ENCODE measurements at places on chromosomes 3 and 15.

DNA sequence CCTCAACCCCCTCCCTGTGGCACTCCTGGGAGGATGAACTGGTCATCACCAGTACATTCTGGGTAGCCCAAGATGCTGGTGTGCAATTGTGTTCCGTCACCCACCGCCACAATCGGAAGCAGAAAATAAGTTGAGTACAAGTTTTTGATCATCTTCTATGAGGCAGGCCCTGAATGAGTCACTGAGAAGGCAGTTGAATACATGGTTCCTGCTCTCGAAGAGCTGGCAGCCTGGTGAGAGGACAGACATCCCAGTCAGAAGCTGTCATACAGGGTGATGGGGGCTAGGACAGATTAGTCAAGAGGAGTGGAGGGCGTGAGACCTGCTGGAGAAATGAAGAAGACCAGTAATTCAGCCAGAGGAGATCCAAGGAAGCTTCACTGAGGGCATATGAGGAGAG is 6.2 kb downstream of the CEMIP start:
- DNase-seq: no peak

- no peak for DNase-seq
These were observed 55.3 kb downstream of the SLC28A2 start for GRCh38 chr15:45307230-45307924.

- no peak for DNase-seq
These were observed 407.5 kb upstream of the DPH6 start for GRCh38 chr15:35953424-35953823.

GRCh38 chr3:13262493-13263211 is 157.5 kb downstream of the NUP210 start:
- DNase-seq: no peak

DNA sequence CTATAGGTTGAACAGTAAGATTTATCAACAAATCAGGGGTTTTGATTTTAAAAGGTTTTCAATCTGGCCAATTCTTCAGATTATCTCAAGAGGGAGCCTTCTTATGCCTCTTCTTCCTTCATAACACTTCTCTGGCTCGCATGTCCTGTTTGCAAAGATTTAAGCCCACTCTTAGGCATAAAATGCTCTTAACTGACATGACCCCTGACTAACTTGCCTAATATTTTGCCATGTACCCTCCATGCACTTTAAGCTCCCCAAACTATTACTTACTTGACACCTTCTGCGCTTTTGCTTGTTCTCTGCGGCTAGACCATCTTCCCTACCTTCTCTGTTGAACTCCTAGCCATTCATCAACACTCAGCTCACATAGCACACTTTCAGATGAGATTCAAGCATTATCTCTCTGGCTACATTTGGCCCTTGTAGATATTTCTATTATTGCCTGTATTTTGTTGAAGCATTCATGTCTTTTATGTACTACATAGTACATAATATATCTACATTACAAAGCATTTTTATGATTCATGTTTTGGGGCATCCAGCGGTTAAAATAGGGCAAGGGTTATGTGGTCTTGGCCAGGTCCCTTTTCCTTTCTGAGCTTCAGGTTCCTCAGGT is 1.0 kb upstream of the ARIH1 start:
- no peak for DNase-seq

GRCh38 chr3:179599531-179599930 is 4.9 kb downstream of the MRPL47 start:
- no peak for DNase-seq

- DNase-seq: no peak
These were observed 133.3 kb upstream of the HACD2 start for GRCh38 chr3:123718108-123718507.

GRCh38 chr3:22609139-22609538 is 594.0 kb upstream of the UBE2E2 start:
- no peak for DNase-seq

DNA sequence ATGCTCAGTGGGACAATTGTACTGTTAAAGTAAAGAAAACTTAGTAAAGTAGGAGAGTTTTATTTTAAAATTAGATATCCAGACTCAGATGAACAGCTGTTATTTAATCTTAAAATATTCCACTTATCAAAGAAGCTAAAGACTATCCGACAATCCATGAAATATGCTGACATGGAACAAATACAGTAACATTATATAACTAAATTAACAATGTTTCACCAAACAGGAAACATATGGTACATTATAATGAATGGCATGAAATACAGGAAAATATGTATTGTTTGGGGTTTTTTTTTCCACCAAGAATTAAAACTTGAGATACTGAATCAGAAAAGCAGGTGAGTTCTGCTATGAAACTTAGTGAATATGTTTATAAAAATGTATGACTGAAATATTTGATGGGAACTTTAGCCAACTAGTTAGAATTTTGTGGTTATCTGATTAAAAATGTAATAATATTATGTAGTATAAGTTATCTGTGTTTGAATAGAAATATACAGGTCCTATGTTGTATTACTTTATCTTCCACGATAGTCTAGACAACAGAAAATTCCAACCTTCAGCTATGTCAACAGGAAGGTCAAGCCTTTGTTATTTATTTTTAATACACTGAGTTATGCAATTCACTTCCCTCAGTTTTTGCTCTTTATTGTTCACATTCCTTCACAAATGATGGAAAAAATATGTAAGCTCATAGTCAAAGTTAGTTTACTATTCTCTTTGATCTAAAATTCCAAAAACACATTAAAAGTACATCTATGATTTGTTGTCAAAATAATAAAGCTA is 72.7 kb downstream of the UACA start:
- DNase-seq: no peak

DNA sequence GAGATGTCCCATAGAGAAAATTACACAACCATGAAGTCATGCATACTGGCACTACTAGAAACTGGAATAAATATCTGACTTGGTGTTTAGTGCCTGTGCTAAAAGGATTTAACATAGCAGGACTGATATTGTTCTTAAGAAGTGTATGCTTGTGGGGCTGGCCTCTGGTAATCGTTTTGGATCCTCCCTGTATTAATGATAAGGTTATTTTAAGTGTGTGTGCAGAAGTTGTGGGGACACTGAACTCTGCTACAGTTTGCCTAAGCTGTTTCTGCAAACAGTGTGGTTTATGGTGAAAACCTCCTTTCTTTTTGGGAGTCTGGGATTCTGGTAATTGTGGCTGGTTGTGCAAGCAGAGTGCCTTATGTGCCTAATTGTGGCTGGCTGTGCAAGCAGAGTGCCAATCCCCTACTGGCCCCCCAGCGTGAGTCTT is 120.8 kb downstream of the CLASP2 start:
- no peak for DNase-seq

DNA sequence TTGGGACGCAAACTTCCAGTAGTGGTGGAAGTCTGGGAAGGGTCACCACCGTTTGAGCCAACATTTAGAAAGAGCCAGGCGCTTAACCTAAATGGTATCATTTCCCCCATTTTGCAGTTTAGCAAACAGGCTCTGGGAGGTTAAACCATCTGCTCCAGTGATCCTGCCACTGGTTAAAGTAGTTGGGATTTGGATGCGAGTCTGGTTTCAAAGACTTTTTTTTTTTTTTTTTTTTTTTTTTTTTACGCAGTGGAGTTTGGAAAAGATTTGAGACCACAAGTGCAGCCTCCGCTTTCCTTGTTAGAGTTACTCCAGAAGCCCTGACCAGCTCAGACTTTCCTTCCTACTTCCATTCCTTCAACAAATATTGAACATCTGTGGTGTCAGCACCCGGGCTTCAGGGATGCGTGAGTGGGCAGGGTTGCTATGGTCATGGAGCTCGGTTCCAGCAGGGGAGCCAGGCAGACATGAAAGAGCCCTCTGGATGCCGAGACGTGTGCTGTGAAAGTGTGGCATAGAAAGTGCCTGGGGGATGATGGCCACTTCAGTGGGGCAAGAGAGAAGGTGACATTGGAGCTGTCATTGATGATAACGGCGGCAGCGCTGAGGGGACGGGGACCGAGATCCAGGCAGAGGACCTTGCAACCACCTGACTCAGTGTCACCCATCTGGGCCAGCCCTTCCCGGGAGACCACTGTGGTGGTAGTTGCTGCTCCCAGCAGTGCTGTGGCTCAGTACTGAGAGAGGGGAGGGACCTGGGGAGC is 1.1 kb upstream of the RNU6-1 start:
- DNase-seq: no peak

DNA sequence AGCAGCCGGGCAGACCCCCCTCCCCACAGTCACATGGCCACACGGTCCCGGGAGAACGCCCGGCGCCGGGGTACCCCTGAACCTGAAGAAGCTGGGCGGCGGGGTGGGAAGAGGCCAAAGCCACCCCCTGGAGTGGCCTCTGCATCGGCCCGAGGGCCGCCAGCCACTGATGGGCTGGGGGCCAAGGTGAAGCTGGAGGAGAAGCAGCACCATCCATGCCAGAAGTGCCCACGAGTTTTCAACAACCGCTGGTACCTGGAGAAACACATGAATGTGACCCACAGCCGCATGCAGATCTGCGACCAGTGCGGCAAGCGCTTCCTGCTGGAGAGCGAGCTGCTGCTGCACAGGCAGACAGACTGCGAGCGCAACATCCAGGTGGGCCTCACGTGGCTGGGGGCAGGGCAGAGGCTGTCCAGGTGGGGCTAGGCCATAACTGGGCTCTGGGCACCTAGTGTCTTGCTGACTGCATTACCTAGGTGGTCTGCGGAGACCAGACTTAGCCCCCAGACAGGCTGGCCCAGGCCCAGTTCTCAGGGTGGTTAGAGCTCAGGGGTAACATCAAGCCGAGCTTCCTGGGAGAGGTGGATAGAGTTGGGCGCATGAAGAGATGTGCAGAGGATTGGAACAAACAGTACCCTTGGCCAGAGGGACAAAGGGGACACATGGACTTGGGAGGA is 6.1 kb downstream of the ZBTB47 start:
- DNase-seq: no peak

GRCh38 chr3:168047190-168047795 is 48.4 kb downstream of the GOLIM4 start:
- DNase-seq: no peak

- DNase-seq: no peak
These were observed 973 bp upstream of the COPG1 start for GRCh38 chr3:129248286-129248979.

GRCh38 chr15:90044191-90044590 is 43.1 kb downstream of the ZNF710 start:
- no peak for DNase-seq

GRCh38 chr15:51281368-51281967 is 56.9 kb downstream of the CYP19A1 start:
- no peak for DNase-seq

- no peak for DNase-seq
These were observed 304.9 kb downstream of the TLE3 start for GRCh38 chr15:69792823-69793222.

GRCh38 chr15:98745650-98746374 is 97.5 kb downstream of the IGF1R start:
- no peak for DNase-seq

DNA sequence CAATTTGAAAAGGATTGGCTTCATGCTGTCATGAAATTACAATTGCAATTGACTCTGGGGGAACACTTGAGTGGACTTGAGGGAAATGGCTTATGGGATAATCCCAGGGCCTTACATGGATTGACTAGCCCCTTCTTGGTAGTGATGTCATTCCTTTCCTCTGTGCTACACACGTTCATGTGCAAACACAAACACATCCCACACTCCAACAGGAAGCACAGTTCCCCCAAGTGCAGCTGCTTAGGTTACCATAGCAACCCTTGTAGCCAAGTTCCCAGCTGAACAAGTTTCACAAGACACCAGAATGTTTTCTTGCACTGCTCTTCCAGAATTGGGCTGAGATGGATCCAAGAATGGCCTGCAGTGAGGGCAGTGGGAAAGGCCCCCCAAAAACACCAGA is 217.0 kb downstream of the ZNF621 start:
- no peak for DNase-seq

DNA sequence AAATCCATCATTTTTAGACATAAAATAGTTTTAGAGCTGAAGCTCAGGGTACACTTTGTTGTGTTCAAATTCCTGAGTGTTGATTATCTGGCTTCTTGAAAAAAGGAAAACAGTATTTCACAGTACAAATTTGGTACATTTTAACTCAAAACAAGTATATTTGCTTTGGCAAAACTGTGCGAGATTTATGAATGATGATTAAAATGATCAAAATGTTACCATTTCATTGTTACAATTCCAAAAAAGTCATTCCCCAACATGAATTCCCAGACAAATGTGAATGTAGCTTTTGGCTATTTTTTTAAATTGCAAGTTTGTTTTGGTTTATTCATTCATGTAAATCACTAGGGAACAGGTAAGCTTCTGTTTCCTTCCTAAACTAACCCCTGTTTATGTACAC is 347.4 kb upstream of the DCBLD2 start:
- no peak for DNase-seq

DNA sequence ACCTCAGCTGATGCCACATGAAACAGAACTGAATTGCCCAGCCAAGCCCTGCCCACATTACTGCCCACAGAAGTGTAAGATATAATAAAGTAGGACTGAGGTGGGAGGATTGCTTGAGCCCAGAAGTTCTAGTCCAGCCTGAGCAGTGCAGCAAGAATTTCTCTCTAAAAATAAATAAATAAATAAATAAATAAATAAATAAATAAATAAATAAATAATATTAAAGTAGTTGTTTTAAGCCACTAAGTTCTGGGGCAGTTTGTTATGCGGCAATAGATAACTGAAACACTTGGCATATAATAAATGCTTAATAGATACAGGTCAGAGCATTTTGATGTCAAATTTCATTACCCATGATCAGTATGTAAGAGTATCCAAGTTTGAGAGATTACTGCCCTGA is 249.4 kb upstream of the LRRFIP2 start:
- DNase-seq: no peak

DNA sequence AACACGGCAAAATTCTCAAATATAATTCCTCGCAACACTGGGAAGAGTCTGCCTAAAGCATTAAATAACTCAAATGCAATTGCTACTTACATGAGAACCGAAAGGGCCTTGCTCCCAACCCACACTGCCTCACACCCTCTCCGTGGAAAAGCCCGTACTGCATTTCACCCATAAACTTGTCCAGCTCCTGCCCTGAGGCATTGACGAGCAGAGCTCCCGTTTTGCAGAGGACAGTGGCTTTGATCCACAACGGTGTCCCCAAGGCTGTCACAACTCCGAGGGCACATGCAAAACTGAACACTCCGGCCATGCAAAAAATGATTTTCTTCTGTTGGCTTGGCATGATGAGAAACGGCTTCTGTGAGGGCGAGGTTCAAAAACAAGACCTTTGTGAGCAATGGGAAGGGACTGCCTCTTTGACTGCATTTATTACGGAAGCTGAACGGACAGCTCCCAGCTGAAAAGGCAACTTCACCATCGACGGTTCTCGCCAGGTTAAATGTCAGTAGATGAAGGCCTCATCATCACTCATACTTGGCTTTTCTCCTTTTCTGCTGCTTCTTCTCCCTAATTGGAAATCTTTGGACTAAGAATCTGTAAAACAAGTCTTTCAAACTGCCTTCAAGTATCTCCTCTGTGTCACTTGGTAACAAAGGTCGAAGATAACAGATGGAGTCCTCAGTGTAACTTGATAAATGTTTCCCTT is at the start of gene CLRN1:
Gene CLRN1, minus strand, starts transcription at position 362 of the 706 bp plus-strand sequence. Its CDS starts 19 bp downstream, at position 343.
- no peak for DNase-seq

- DNase-seq: no peak
These were observed 335.9 kb upstream of the EPHA6 start for GRCh38 chr3:96478496-96478895.

Data from stimulated activated CD4-positive, alpha-beta T cell treated with anti-CD3 and anti-CD28 coated beads, Interleukin-15, amount 100 ng/mL, for 1 hour (primary cell).